Activated T-cell treated with anti-CD3 and anti-CD28 coated beads, Interleukin-2, amount 50 U/mL, for 72 hours (primary cell): ENCODE measurements at places on chromosomes 7 and 10.

- no peak for DNase-seq
These were observed 198.9 kb downstream of the WDR37 start for GRCh38 chr10:1255118-1255517.

GRCh38 chr7:143987513-143987912 lies 12.6 kb upstream of the OR6B1 start:
- DNase-seq: no peak

GRCh38 chr10:127337801-127338200 lies 141.4 kb upstream of the INSYN2A start:
- no peak for DNase-seq

DNA sequence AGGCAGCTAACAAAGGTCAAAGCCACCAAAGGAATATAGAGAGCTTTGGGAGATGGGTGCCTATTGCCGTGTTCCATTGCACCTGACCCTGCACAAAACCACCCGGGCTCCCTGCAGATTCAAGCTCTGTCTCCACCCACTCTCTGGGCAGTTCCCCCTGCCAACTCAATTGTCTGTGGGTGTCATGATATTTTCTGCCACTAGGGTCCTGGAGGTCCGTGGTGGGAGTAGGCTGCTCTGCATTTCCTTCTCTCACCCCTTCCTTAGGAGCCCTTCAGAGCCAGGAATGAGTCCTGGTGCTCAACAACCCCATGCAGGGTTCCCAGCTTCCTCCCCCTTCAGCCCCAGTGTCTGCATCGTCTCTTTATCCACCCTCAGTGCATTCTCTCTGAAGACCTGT lies 34.1 kb downstream of the PNLIPRP2 start:
- DNase-seq: no peak

- peak; percentile 25 for DNase-seq
These were observed 28.6 kb upstream of the SLC16A12 start for GRCh38 chr10:89563861-89564478.

GRCh38 chr7:158394936-158395335 lies 192.7 kb downstream of the PTPRN2 start:
- DNase-seq: peak; percentile 60

- DNase-seq: no peak
These were observed 38.1 kb downstream of the IKZF1 start for GRCh38 chr7:50342616-50343114.

DNA sequence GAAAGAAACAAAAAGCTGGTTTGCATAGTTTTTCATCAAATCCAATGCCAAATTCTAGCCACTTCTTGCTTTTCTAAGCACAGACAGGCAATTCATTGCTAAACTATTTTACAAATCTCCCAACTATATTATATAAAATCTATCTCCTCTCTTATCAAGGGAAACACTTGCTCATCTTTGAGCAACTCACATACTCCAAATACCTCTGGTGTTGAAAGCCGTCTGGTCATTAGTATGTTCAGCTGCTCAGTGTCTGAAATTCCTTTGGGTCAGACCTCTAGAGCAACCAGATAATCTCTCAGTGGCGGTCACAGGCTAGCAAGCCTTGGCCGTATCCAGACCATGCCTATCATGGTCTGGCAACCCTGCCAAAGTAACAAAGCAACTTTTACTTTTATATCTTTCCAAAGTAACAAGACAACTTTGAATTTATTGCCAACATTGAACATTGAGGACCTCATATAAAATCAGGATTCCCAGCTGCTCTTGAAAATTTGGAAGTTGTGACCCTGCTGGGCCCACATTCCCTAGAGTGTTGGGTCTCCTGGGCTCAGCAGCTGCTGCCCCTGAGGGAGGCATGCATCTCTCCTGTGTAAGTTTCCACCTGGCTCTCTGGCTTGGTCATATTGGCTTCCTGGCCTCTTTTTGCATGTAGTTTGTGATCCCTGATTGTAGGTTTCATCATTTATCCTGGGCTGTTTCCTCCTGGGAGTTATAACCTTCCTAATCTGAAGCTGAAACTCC lies 56.8 kb upstream of the LANCL2 start:
- no peak for DNase-seq
